ENCODE measurements at places on chromosomes 3 and 15.

GRCh38 chr3:166580561-166580960 lies 743.3 kb upstream of the BCHE start:
- DNase-seq, result peak; percentile 54

- no peak for DNase-seq
Measured at GRCh38 chr15:23069496-23070166, 30.3 kb upstream of the TUBGCP5 start.

DNA sequence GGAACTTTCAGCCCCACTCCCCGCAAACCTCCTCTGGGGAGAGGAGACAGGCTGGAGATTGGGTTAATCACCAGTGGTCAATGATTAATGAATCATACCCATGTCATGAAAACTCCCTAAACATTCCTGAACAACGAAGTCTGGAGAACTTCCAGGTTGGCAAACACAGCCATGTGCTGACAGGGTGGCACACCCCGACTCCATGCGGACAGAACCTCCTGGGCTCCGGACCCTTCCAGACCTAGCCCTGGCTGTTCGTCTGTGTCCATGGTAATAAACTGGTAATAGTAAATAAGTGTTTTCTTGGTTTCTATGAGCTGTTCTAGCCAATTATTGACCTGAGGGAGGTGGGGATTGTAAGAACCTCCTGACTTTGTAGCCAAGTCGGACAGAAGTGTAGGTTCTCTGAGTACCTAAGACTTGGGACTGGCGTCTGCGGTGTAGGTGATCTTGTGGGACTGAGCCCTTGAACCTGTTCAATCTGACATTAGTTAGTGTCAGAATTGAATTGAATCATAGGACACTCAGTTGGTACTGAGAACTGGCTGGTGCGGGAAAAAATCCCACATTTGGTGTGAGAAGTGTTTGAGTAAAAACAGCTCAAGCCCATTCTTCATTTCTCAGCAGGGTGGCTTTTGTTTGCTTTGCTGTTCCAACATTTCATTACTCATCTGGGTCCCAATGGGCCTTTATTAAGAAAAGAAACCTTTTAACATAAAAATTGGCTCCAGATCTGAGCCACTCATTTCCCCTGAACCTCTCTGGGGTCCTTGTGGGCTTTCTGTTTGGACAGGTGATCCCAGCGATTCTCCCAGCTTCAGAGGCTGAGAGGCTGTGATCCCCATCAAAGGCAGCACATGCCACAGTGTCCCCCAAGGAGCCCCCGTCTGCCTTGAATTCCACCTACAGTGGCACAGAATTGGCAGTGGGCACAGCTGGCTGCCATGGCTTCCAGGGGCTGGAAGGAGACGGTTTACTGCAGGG lies 151.0 kb downstream of the TJP1 start:
- DNase-seq, result peak; percentile 89

DNA sequence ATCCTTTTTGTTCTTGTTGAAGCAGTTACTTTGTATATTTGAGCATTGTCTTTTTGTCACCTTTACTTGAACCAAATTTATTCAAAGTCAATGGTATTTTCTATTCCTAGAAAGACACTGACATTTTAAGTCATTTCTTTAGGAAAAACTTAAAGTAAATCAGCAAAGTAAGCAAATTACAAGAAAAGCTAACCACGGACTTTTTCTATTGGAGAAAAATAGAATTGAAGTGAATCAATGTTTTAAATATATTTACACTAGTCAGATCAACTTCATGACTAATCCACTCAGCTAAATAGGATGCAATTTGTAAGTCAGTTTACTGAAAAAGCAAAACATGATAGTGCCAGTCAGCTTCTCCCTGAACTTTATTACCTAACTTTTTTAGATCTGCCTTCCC lies 733.8 kb upstream of the ALCAM start:
- no peak for DNase-seq

GRCh38 chr15:67087507-67088172 lies 22.2 kb downstream of the SMAD3 start:
- no peak for DNase-seq

- DNase-seq, result peak; percentile 25
Measured at GRCh38 chr15:49895347-49896223, 223.4 kb downstream of the ATP8B4 start.

GRCh38 chr3:155070316-155070715 lies 9.8 kb upstream of the MME start:
- no peak for DNase-seq

DNA sequence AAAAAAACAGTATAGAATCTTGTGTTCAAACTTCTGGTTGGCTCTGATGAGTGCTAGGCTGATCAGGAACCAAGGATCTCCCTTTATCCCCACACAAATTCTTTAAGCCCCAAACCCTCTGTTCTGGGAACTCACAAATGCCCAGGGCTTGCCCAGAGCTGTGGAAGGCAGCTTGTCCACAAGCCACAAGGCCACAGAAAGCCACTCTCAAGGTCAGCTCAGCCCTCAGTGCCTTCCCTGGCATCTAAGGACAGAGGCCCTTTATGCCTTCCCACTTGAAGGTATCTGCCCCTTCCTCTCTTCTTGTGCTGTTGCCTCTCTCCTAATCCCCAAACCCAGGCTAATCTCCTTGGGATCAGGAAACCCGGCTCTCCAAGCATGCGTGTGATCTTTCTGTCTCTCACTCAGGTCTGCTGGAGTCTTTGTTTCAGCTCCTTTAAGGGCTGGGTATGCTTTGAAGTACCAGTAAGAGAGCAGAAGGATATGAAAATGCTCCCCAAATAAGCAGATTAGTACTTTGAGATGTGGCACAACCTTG lies 145.0 kb upstream of the TRIM42 start:
- no peak for DNase-seq

DNA sequence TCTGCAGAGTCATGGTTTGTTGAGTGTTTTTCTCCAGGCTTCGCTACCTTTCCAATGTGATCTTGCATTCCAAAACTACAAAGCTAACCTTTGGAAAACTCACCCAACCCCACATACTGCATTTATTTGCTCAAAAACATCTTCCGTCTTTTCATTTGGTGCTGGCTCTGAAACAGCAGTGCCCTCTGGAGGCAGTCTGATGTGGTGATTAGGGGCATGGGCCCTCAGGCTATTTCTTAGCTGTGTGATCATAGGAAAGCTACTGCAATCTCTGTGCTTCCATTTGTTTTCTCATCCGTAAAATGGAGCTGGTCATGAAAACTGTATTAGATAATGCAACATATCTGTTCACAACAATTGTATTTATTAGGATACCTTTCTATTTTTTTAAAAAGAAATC lies 47.0 kb downstream of the MTHFS start:
- DNase-seq, result peak; percentile 64

GRCh38 chr3:178602856-178603255 lies 66.6 kb downstream of the KCNMB2 start:
- DNase-seq, result no peak

DNA sequence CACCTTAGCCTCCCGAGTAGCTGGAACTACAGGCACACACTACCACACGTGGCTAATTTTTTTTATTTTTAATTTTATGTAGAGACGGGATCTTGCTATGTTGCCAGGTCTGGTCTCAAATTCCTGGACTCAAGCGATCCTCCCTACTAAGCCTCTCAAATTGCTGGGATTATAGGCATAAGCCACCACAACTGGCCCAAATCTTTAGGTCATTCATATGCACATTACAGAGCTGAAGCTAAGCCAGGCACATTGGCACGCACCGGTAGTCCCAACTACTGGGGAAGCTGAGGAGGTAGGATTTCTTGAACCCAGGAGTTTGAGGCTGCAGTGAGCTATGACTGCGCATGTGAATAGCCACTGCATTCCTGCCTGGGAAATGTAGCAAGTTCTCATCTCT lies 265.9 kb downstream of the ZMAT3 start:
- no peak for DNase-seq

DNA sequence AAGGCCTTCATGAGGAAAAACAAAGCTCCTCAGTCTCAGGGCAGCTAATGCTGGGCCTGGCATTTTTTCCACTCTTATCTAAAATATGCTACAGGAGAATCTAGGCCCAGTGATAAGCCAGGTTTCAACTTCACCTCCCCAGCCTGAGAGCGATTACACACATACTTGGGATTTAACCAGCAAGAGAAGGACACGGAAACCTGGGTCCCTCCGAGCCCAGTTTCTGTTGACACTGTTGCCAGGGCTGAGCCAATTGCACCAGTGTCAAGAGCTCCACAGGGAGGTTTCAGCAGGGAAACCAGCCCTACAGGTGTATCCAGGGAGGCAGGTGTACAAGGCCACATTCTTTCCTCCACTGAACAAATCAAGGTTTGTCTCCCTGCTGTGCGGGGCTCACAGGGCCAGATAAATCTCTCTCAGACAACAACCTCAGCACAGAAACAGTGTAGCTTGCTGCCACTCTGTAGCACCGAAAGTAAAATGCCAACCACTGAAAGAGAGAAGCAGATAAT lies 85.4 kb downstream of the MAGI1 start:
- no peak for DNase-seq

GRCh38 chr3:158908187-158908734 lies 106.4 kb downstream of the MFSD1 start:
- DNase-seq, result no peak

DNA sequence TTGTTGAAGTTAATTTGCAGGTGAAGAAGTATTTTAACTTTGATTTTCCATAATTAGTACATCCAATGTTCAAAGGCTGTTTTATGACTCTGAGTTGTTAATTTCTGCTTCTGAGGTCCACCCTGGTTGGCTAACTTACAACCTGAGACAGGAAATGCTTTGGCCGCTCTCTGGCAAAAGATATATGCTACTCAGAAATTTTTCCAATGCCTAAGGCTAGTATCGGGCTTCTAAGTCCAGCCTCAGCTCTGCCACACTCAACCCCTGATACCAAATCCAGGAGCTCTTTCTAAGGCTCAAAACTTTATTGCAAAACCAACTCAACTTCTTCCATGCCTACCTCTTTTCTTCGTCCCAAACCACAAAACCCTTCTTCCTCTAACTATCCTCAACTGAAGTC lies 192.9 kb downstream of the NEK10 start:
- DNase-seq, result no peak

GRCh38 chr3:133408961-133409360 lies 9.1 kb downstream of the BFSP2 start:
- DNase-seq, result peak; percentile 91

DNA sequence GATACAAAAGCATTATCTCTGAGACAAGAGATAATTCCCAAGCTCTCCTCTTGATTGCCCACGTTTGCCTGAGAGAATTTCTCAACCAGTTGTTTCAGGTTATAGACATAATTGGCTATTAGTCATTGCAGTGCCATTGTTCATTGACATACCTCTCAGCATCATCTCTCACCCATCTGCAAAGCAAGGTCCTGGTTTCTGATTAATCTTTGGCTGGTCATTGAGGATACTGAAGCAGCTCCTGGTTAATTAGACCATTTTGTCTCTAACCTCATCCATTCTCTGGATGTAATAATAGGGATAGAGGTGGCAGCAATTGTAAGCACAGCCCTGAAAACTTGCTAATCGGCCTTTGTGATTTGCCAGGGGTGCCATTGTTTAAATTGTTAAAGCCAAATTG lies 104.2 kb downstream of the CNTN6 start:
- no peak for DNase-seq

DNA sequence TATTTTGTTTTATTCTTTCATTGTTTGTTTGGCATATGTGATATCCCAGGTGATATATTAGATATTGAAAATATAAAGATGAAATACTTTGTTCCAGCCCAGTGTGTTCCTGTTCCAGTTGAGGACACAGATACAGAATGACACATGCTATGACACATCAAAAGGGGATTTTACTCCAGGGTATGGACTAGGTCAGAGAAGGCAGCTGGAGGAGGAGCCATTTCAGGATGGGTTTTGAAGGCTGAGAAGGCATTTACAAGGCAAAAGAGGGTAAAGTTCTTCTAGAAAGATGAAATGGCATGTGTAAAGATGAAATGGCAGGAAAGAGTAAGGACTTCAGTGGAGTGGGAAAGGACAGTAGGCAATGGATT lies 163.8 kb downstream of the ZIC1 start:
- DNase-seq, result no peak
